ENCODE measurements at places on chromosomes 1 and 21.

DNA sequence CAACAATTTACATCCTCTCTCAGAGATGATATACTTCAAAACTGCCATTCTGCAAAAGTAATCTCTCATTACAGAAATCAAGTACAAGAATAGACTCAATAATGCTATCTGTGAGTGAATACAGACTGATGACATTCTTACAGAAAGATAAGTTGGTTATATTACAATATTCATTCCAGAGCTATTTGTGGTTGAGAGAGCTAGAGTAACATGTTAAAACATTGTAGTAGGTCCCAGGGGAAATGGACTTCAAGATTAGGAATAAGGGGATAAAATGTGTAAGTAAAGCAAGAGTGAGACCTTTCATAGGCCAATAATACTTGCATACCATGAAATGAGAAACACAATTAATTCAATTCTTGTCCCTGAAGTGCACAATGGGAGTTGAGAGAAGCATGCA lies 1.5 kb downstream of the F13B start:
- no peak for DNase-seq

DNA sequence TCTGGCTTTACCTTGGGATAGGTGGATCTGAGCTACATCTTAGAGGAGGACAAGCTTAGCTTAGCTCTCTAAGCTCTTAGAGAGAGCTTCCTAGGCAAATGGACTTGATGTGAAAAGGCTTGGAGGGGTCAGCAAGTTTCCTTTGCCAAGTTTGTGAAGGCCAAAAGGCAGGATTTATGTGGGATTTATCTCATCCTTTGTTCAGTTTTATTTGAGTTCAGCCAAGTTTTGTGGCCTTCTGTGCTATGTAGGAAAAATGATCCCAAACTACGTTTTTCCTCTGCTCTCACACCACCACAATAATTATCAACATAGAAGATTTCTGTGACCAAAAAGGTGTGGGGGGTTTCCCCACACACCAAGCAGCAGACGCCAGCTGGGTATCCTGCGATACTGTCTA lies 26.0 kb upstream of the RNF11 start:
- DNase-seq, result no peak

GRCh38 chr1:56824271-56824670 lies 5.1 kb upstream of the FYB2 start:
- no peak for DNase-seq

- DNase-seq, result no peak
Measured at GRCh38 chr1:86618358-86618757, 71.5 kb downstream of the CLCA4 start.

- no peak for DNase-seq
Measured at GRCh38 chr1:91201694-91202093, 179.9 kb upstream of the ZNF644 start.

All from amygdala (tissue), 56 donors.